ENCODE measurements at places on chromosomes 7 and 10.

DNA sequence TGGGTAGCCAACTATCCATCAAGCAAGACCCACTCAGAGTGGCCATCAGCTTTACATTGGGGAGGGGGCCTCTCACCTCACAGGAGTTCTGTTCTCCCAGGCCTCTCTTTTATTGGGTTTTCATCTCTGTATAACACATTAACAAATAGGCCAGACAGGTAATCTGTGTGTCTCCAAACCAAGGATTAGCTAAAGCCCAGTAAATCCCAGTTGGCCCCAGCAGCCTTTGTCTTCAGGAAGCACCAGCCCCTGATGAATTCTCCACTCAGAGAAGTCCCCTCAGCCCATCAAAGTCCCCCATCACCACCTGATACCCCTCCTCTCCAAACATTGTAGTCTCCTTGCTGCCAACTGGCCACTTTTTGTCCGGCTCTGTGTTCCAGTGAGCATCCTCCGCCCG is 16.9 kb upstream of the SLF2 start:
- no peak for DNase-seq

DNA sequence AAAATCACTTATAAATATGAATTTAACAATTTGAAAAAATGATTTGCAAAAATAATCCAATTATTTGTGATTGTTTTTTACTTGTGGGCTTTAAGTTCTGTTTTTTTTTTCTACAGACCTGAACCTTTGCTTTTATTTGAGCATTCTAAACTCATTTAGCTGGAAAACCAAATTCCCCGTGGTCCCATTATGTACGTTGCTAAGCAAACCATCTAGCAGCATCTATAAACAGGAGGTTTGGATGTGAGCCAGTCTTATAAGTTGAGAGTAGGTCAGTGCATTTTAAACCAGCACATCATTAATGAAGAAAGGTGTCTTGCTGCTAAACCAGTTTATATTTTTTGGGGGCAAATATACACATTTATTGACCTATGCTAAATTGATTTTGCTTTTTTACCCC is 77.3 kb downstream of the LRRN3 start:
- DNase-seq: no peak

GRCh38 chr10:78937393-78937792 is 131.4 kb upstream of the ZMIZ1 start:
- DNase-seq: no peak

DNA sequence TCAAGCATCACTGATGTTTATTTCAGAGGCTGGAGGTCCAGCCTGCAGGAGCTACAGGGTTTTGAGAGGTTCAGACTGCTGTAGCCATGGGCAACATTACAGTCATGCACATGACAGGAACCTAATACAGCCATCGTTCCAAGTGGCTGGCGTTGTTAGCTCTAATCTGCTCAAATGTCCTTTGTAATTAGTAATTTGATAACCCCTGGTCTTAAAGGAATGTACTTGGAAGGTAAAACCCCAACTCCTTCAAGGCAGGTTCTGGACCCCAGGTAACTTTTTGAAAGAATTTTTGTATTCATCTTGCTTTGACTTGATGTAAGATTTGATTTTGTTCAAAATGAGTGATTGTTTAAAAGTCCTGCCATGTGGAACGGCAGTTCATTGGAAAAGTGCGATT is 34.7 kb upstream of the FOXI2 start:
- no peak for DNase-seq

GRCh38 chr7:130273081-130273932 is 6.6 kb downstream of the CPA2 start:
- DNase-seq: no peak

GRCh38 chr7:90595342-90595800 is 750 bp upstream of the CDK14 start:
- no peak for DNase-seq

GRCh38 chr10:36171953-36172940 is 530.2 kb upstream of the FZD8 start:
- DNase-seq: no peak

DNA sequence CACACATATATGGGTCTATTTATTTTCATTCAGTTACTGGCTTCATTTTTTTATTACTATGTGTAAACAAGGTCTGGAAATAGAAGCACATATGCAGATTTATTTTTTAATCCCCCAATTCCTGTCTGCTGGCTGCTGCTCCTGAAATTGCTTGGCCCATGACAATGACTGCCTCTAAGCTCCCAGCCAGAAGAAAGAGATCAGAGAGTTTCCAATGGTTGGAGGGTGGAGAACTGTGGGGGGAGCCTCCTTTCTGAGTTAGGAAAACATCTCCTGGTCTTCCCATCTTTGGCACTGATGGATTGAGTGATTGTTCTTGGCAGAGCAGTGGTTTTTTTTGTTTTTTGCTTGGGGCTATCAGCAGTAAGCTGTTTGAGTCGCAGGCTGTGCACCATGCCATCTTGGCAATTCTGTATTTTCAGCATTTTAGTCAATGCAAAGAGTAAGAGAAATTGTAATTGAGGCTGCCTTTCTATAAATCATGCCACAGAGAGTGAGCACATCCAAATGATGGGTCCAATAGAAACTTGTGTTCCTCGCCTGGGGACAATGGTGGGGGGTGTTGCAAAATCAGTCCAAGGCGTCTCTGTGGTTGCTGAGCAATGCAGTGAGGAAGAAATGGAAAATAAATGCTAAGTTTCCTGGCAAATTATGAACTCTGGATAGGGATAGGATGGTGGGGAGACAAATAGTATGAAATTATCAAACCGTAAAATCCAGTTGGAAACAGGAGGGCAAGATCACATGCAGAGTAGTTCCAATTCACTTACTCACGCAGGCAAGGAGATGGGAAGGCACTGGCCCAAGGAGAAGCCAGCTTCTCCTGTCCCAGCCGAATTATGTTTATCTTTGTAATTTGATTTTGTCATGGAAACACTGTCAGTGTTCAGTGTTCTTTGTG is 382.4 kb downstream of the SORCS3 start:
- peak; percentile 11 for DNase-seq

GRCh38 chr10:21015851-21016250 is 118.7 kb upstream of the NEBL start:
- DNase-seq: no peak

GRCh38 chr10:22712211-22712955 is 2.0 kb downstream of the PIP4K2A start:
- peak; percentile 27 for DNase-seq

DNA sequence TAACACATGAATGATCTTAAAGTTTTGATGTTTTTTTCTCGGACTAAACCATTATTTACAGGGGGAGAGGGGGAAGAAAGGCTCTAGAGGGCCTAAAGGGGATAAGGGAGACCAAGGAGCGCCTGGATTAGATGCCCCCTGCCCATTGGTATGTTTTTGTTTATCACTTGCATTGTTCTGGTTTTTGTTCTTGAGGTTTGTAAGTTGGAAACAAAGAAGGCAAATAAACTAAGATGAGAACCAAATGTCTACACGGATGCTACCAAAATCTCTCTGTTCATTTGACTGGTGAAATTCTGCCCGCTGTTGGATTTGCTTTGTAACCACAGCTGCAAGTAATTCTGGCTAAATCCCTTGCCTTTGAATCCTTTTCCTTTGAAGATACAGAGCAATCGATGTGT is 99.8 kb upstream of the MACROH2A2 start:
- DNase-seq: no peak

DNA sequence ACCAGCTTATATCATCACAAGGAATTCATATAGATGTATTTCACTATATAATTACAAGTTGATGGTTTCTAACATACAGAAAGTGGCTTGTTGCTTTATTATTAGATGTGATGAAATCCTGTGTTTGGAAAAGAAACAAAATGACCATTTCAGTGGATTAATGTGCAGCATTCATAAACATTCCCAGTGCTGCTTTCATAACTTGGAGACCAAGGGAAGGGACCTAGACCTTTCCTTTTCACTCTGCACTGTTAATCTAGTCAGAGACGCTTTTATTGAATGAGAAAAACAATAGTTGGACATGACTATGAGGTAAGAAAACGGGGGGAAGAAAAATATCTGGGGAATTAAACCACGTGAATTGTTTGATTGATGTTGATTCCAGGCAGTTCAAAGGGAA is 160.0 kb downstream of the HDAC9 start:
- no peak for DNase-seq
